ENCODE measurements at places on chromosomes 4 and X. TPM values are rescaled to one million over a fixed set of nuclear protein-coding genes. Genes with fewer than 3 reads are reported as not detected.

SPANXA2 gene
- total RNA-seq = not detected

GPR143 gene
- not detected for total RNA-seq

MAML3 gene
- total RNA-seq = 59.4 TPM

CABS1 gene
- total RNA-seq = not detected

DNA sequence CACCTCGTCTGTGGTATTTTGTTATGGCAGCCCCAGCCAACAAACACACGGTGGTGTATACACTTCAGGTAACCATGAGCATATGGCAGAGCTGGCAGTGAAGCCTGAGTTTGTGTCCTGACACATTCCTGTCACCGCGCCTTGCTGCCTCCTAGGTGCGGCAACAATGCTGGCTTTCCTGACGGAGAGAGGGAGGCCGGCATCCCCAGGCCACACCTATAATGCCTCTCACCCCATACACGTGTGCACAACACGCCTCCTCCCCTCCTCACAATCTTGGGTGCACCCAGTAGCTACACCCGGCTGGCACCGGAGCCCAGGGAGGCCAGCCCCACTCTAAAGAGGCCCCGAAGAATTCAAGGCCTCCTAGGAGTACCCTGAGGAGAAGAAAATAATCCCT lies 158.5 kb downstream of the NSUN7 start:
- no peak for DNase-seq

DNA sequence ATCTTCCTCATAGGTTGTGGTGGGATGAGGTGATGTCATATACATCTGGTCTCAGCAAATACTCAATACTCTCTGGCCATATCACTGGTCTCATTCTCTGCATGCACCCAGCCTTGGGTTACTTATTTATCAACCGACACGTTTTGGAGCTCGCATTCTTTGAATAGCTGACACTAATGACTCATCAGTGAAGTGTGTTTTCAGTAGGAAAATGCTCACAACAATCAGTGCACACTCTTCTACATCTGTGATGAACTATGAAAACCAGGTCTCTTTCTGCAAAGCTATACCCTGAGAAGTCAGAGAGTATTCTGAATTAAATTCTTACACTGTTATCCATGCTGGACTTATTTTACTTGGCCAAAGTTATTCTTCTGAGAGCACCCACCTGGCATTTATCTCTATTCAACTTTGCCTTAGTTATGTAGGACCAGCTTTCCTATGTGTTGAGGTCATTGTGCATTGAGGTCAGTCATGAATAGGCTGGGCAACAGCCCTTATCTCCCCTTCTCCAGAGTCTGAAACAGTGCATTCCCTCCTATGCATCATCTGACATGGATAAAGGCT lies 58.7 kb upstream of the DHX15 start:
- no peak for DNase-seq

DNA sequence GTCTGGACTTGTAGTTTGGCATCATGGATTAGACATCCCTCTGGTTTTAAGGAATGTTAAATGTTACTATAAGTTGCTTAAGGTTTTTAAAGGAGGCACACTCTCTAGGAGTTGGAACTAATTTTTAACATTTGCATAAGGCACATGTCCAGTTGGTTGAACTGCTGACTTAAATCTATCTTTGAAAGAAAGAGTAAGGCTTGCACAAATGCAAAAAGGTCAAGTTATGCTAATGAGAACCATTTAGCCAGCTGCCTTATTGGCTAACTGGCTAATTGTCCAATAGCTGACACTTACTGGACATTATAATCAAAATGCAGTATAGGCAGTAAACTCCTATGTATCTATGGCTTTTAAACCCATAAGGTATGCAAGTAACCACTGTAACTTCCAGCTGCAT lies 206.1 kb upstream of the TTC29 start:
- no peak for DNase-seq

GRCh38 chrX:3697701-3698279 lies 15.7 kb downstream of the PRKX start:
- no peak for DNase-seq
